Sigmoid colon (tissue), 7 donors: ENCODE measurements at places on chromosomes 6 and 20. TPM values are rescaled to one million over a fixed set of nuclear protein-coding genes. Genes with fewer than 3 reads are reported as not detected.

DNA sequence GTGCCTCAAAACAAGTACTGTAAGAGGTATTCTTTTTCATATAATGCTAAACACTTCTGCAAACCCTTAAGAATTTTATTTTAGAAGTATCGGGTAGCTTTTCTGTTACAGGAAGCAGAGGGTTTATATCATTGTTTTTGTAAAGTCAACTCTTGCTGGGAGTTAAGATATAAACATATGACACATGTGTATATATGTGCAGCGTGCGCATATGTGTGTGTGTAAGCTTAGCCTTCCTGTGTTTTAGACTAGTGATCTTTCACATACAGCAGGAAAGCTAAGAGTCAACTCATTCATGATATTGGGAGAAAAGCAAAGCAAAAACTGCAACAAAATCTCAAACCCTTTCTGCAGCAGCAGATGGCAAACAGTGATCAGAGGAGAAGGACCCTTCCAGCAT, 102.4 kb downstream of the ARID1B start:
- DNase-seq, result no peak

- DNase-seq, result no peak
Observed at GRCh38 chr6:125066964-125067363, 86.6 kb upstream of the TPD52L1 start.

- DNase-seq, result no peak
Observed at GRCh38 chr6:136921381-136921935, 643 bp upstream of the SLC35D3 start.

DNA sequence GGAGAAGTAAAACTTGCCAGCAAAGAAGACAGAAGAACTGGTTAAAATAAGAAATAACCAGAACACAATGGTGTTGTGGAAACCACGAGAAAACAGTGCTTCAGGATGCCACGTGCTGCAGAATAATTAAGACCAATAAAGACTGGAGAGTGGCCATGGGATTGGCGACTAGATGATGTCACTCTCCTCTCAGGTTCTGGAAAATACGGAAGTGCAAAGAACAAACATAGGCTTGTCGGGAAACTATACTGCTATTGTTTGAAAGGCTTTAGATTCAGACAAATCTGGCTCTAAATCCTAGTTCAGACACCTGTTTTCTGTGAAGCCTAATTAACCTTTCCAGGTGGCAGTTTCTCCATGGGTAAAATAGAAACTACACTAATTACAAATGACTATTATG, 138.4 kb upstream of the STXBP5 start:
- no peak for DNase-seq

GRCh38 chr6:163181666-163182180, 232.8 kb upstream of the QKI start:
- no peak for DNase-seq

GRCh38 chr6:37524025-37524969, 24.6 kb upstream of the CCDC167 start:
- no peak for DNase-seq

GNRH2 gene
- polyA plus RNA-seq, result 8.4 TPM

DNA sequence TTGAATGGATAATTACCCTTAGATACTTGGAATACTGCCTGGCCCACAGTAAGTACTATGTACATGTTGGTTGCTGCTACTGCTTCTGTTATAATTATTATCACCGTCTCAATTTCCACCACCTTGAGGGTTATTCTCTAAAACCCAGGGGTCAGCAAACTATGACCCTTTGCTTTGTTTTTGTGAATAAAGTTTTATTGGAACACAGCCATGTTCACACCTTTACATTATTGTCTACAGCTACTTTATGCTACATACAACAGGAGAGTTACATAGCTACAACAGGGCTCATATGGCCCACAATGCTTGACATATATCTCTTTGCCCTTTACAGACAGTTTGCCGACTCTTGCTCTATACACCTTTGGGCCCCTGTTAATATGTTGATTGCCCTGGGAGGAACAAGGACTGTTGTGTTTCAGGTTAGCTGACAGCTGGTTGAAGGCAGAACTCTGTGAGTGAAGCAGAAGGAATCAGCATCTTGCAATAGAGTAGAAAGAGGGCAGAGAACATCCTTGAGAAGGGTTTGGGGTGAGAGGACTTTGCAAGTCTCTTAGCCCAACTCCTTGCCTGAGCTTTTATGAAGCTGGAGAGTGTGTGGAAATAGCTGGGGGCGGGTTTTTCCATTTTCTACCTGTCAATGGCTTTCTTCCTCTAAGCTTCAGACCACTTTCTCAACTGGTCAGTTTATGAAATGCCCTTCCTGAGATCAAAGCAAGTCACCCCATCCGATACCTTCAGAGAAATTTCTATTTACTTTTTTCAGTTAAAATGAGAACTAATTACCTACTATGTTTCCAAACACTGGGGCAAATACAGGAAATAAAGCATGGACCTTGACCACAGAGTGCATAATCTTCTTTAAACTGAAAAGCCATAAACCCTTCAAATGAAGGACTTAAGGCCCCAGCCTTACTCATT, 3.5 kb upstream of the MEP1A start:
- DNase-seq, result no peak

GRCh38 chr20:63456429-63457284, 15.8 kb downstream of the KCNQ2 start:
- DNase-seq, result no peak

GRCh38 chr6:142648526-142648925, 296.4 kb downstream of the HIVEP2 start:
- no peak for DNase-seq

EEF1A2 gene
- polyA plus RNA-seq, result 2.8 TPM

UCKL1 gene
- 45.6 TPM for polyA plus RNA-seq

DNA sequence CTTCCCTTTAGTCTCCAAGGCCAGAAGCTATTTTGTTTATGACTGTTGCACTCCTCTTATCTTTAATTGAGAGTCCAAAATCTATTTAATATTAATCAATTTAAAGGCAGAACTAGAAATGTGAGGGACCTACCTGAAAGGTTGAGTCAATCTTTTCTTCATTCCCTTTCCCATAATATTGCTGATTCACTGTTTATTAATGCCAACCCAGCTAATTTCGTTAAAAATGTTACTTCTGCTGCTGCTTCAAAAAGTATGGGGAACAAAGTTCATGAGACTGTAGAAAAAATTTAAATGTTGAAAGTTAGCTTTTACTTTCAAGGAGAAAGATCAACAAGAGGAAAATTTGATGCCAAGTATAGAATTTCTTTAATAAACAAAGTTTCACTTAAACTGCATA, 365.3 kb downstream of the TENT5A start:
- no peak for DNase-seq
